ENCODE measurements at places on chromosomes 13 and 19.

GRCh38 chr19:30089086-30089665 is 147.1 kb downstream of the URI1 start:
- DNase-seq: no peak

GRCh38 chr19:48511800-48512503 is at the start of gene LMTK3:
TSS of gene LMTK3 (minus strand) at chr19:48511835. CDS start at chr19:48511576, 259 bp downstream.
- DNase-seq: peak; percentile 79

GRCh38 chr13:25777509-25777908 is 274.3 kb downstream of the SHISA2 start:
- no peak for DNase-seq

GRCh38 chr19:30071871-30072270 is 129.8 kb downstream of the URI1 start:
- no peak for DNase-seq

- DNase-seq: no peak
These were observed 680 bp downstream of the LIG4 start for GRCh38 chr13:108214441-108215271.
